HepG2 (cell line): ENCODE measurements at places on chromosomes 6 and 20. TPM values are rescaled to one million over a fixed set of nuclear protein-coding genes. Genes with fewer than 3 reads are reported as not detected.

- H3K36me3 ChIP-seq, result no peaks in the 10 kb centered on the region
- no peak overlapping the region for H3K4me3 ChIP-seq
- no peaks in the 10 kb centered on the region for H3K27me3 ChIP-seq
- no peaks in the 10 kb centered on the region for H3K4me1 ChIP-seq
- no peak for DNase-seq
- H3K27ac ChIP-seq, result no peak overlapping the region
These were observed 94.3 kb upstream of the FAM8A1 start for GRCh38 chr6:17505767-17506280.

LHFPL5 gene
- total RNA-seq, result not detected in 2 replicates

DNA sequence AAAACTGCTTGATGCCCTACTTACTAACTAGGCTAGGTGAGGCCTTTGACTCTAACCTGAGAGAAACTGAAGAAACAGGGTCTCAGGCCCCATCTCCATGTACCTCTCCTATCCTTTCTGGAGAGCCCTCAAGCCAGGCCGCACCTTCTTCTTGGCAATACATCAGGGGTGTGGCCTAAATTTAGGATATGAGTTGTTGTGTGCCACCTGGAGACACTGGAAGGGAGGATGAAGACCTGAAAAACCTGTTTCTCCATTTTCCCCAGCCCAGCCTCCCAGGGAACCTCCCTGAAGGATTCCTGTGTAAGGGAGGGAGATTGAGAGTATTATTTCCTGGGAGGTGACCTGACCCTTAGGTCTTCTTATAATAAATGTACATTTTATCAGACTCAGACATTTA lies 3.1 kb downstream of the LY6G6D start:
- H3K27me3 ChIP-seq, result peaks cover 5% of the 10 kb centered on the region
- no peak overlapping the region for H3K4me3 ChIP-seq
- no peaks in the 10 kb centered on the region for H3K36me3 ChIP-seq

GRCh38 chr20:51084593-51085377 lies 61.9 kb upstream of the KCNG1 start:
- no peak overlapping the region for H3K27ac ChIP-seq
- peaks cover 4% of the 10 kb centered on the region; the same call in 1 of the 2 replicates for H3K27me3 ChIP-seq
- no peaks in the 10 kb centered on the region for H3K36me3 ChIP-seq

DNA sequence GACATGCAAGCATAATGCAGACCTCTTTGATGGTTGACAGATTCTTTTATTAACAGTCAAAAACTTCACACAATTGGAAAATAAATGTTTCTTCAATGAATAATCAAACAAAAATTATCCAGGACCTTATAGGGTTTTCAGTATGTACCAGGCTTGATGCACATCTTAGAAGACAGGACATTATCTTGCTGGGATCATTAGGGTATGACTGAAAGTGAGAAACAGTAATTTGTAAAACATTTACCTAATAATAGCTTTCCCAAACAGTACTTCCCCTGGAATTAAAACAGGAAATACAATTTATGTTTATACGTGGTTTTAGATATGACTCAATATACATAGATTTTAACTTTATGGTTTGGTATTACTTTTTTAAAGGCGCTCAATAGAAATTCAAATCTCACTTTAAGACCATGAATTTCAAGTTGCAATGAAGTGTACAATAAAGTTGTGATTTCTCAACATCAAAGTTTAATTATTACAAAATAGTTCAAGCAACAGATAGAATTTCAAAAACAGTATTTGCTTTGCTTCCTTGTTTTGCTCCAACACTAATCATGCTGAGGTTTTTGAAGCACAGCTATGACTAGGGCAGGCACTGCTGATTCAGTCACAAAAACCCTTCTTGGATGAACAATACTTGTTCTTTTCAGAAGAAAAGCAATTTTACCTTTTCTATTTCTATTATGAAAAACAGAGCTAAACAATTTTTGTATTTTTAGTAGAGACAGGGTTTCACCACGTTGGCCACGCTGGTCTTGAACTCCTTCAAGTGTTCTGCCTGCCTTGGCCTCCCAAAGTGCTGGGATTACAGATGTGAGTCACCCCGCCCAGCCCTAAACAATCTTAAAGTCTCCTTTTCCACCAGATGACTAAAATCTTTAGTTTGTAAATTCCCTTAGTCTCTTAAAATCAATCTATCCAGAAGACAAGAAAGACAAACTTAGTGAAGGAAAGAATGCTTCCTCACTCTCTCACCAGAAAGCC lies 13.7 kb downstream of the SOD2 start:
- no peak for DNase-seq
- H3K27ac ChIP-seq, result no peak overlapping the region
- H3K4me3 ChIP-seq, result no peak overlapping the region
- H3K27me3 ChIP-seq, result no peaks in the 10 kb centered on the region
- H3K36me3 ChIP-seq, result peaks cover 47% of the 10 kb centered on the region
- H3K4me1 ChIP-seq, result peaks cover 9% of the 10 kb centered on the region
